Activated naive CD4-positive, alpha-beta T cell treated with anti-CD3 and anti-CD28 coated beads for 36 hours (primary cell): ENCODE measurements at places on chromosomes 2 and 18. TPM values are rescaled to one million over a fixed set of nuclear protein-coding genes. Genes with fewer than 3 reads are reported as not detected.
A peak's percentile ranks its signal among the peaks of the same experiment; 100 is the strongest.

GRCh38 chr2:45941531-45942236, 290.2 kb downstream of the PRKCE start:
- DNase-seq: no peak

DNA sequence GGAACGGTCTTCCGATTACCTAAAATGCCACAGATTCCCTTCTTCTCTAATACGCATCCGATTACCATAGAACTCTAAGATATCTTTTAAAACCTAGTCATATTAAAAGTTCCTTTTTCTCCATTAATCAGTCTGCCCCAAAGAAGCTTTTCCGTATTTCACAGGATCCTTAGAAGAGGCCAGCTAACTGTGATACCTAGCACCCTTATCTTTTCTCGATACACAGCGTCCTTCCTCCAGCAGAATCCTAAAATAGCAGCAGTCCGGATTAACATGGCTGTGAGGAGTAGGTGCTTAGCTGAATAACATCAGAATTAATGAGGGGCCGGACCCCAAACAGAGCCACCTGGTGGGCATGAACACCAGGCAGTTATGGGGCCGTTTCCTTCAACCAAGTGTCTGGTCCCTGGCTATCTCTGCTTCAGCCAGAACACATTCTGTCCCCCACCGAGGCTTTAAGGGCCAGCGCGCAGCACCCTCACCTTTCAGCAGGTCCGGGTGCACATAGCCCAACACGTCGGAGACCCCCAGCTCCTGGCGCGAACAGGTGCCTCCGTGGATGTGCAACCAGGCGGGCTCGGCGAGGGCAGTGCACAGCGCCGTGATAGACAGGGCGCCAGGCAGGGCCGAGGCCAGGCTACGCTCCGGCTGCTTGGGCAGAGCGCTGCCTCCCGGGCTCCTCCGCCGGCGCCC, 995 bp downstream of the TMEM127 start:
- peak; percentile 31 for DNase-seq

- DNase-seq: peak; percentile 17
These were observed 45.7 kb downstream of the FAM210A start for GRCh38 chr18:13680612-13681011.

DNA sequence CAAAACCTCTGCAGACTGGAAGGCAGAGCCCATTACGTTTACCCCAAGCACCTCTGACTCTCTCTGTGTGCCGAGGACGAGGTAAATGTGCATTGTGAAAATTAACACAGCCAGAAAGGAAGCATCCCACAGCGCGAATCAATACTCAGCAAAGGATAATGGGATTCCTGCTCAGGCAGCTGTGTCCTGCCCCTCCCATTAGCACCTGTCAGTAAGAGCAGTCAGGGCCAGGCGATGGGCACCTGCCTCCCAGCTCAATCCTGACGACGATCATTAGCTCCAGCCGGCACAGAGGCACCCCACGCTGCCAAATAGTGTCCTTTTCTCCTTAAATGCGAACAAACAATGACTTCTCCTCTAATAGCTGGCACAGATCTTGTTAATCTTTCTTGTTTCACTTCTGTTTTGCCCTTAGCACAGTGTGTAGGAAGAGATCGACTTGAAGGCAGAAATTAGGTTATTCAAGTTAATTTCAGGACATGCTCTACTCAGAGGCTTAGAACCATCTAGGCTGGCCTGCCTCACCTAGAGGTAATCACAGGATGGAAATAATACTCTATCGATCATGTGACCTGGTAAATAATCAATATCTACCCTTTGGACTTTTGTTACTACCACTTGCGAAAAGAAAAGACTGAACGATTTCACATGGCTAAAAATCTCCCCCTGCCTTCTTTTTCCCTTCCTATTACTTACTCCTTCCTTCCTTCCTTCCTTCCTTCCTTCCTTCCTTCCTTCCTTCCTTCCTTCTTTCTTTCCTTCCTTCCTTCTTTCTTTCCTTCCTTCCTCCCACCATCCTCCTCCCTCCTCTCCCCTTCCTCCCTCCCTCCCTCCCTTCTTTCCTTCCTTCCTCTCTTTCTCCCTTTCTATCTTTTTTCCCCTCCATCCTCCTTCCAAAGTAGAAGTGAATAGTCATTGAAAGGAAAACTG, 487.9 kb upstream of the ID2 start:
- no peak for DNase-seq

DNA sequence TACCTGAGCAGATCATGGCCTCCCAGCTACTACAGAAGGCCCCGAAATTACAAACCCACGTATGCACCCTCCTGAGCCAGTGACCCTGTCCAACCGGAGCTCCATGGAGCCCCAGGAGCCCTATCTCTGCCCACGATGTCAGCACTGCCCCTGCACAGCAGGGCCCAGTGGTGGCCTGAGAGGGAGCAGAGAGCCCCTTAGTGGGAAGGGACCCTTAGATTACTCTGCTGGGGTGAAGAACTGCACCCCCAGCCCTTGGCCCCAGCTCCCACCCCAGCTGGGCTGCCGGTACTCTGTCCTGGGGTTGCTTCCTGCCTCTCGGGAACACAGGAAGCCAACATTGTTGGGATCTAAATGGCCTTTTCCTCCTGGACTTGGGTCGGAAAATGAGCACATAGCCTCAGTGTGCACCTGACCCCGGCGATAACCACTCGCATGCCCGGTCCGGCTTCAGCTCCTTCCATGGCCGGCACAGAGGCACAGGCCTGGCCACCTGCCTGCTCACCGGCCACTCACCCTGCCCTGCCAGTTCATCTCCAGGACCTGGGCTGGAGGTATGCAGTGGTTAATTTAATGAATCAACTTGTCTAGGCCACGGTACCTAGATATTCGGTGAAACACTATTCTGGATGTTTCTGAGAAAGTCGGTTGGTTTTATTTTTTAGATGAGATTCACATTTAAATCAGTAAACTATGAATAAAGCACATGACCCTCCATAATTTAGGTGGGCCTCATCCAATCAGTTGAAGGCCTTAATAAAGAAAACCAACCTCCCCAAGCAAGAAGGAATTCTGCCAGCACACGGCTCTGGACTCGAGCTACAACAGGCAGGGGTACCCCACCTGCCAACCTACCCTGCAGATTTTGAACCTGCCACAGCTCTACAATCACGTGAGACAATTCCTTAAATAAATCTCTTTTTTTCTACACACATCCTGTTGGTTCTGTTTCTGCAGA, 19.2 kb downstream of the TNS1 start:
- DNase-seq: no peak

DNA sequence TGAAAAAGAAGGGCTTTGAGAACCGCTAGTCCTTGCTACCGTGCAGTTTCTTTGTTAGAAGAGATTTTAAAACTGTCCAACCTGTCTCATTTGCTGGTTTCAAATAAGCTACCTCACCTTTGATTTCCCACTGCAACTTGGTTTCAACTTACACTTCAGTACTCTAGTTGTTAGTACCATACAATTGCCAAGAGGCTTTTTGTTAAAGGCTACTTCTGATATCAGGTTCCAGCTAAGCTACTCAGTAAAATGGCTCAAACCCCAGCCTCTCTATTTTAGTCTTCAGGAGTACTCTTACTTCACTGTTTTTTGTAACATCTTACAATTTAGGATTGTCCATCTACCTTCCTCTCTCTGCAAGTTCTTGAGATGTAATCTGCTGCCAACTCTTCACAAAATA, 91.6 kb downstream of the INO80D start:
- no peak for DNase-seq

- no peak for DNase-seq
These were observed 14.0 kb upstream of the SPDYA start for GRCh38 chr2:28796620-28797019.

DNA sequence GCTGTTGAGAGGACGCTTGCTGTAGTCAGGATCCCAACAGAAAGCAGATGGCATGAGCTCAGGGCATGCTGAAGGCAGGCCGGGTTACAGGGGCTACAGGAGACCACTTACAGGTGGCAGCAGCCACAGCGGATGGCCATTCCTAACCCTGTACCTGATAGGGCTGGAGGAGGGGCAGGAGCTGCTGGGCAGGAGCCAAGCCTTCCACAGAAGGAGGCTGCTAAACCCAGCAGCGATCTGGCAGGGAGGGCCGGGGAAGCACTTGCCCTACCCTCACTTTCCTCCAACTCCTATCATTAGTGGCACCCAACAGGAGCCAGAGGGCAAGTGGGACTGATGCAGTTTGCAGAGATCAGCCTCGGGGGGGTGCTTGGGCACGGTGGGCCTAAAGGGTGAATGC, 2.0 kb downstream of the ASB18 start:
- DNase-seq: no peak

GRCh38 chr18:5516841-5517240, 27.0 kb downstream of the EPB41L3 start:
- no peak for DNase-seq

The EDAR gene
- 1.1 TPM for total RNA-seq

The GCA gene
- total RNA-seq: 40.2 TPM

The ABCG5 gene
- total RNA-seq: not detected

The GCG gene
- not detected for total RNA-seq

The G6PC2 gene
- not detected for total RNA-seq

The BCL2 gene
- total RNA-seq: 49.6 TPM

The ABCB11 gene
- total RNA-seq: not detected

The HOXD9 gene
- total RNA-seq: not detected
